Skeletal muscle cell (primary cell): ENCODE measurements at places on chromosomes 7 and 10.

GRCh38 chr10:80132299-80133139, at the start of gene PLAC9:
PLAC9 (plus strand) TSS chr10:80132730; CDS start chr10:80132763, 33 bp downstream.
- no peak for DNase-seq

- DNase-seq: no peak
Measured at GRCh38 chr7:77337456-77337990, 78.6 kb downstream of the GSAP start.

DNA sequence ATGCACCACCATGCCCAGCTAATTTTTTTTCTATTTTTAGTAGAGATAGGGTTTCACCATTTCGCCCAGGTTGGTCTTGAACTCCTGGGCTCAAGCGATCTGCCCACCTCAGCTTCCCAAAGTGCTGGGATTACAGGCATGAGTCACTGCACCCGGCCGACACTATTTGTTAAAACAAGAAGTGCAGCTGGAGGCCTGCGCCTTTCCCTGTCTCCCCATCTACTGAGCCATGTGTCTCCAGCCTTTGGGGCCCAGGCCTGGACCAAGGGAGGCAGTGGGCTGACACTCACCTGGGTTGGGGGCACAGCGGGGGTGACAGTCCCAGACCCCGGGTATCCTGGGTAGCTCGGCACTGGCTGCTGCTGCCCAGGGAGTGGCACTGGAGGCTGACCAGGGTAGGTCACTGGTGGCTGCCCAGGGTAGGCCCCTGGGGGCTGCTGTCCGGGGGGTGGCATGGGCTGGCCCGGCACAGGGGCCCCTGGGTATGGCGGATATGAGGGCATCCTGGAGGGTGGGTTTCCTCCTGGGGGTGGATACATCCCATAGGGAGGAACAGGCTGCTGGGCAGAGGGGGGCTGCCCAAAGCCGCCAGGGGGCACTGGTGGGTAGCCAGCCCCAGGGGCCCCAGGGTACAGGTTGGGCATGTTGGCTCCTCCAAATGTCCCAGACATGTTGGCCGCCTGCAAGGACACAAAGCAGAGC, 36.3 kb downstream of the PLAC9 start:
- DNase-seq: no peak

GRCh38 chr7:1192171-1192676, 32.2 kb upstream of the ZFAND2A start:
- peak; percentile 63 for DNase-seq
